ENCODE measurements at places on chromosomes 13 and 19.

GRCh38 chr13:25281935-25282332 is 5.4 kb downstream of the MTMR6 start:
- DNase-seq = no peak

DNA sequence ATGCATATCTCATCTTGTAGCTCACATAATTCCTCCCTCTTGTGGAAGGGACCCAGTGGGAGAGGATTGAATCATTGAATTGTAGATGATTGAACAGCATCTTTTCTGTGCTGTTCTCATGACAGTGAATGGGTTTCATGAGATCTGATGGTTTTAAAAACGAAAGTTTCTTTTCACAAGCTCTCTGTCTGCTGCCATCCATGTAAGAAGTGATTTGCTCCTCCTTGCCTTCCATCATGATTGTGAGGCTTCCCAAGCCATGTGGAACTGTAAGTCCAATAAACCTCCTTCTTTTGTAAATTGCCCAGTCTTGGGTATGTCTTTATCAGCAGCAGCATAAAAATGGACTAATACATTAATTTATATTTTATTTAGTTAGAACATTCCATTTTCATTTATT is 19.6 kb upstream of the ZNF675 start:
- DNase-seq = no peak

GRCh38 chr19:11399667-11400066 is 15.6 kb upstream of the EPOR start:
- no peak for DNase-seq

DNA sequence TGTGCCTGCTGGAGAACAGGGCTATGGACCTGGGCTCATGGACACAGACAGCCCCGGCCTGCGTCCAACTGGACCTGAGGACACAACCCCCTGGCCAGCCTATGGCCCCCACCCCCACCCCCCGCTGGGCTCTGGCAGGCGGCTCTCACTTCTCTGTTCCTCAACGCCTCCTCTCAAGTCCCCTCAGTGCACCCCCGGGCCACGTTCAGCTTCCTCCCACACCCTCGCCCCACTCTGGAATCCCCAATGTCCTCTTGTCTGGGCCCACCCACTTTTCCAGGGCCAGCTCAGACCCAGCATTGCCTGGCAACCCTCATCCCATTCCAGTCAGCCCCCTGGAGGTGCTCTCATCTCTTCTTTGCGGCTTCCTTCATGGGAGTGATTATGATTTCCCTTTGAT is 130.2 kb upstream of the SPACA7 start:
- DNase-seq = no peak

GRCh38 chr13:41299316-41300094 is 11.6 kb upstream of the NAA16 start:
- DNase-seq = no peak

DNA sequence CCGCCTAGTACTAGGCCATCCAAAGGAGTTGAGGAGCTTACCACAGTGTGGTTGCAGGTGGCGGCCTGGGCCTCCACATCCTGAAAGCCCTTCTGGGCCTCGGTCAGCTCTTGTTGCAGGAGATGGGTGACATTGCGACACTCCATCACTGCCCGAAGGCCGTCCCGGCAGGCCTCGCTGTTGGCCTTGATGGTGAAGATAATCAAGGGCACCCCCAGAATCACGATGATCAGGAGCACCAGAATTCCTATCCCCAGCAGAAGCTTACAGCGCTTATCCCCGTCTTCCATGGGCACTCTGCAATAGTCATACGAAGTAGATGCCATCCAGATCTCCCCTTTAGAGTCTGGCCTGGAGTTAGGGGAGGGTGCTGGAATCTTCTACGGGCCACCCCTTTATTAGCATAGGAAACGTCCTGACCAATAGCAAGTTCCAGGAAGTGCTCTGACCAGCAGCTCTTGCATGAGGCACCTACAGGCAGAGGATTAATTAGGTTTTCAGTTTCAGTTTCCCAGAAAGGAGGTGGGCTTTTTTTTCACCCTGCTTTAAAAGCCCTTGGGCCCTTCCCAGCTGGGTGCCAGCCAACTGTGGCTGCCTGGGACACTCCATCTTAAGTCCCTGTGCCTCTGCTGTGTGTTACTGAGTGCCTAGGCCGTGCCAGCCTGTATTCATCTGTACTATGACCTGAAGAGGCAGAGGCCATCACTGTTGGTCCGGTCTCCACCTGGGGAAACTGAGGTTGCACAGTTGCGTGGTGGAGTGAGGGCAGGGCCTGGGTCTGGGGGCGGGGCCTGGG is at the start of gene BST2:
BST2 (minus strand) TSS at position 381 of the 796 bp plus-strand sequence; CDS start at position 326, 55 bp downstream.
- no peak for DNase-seq

DNA sequence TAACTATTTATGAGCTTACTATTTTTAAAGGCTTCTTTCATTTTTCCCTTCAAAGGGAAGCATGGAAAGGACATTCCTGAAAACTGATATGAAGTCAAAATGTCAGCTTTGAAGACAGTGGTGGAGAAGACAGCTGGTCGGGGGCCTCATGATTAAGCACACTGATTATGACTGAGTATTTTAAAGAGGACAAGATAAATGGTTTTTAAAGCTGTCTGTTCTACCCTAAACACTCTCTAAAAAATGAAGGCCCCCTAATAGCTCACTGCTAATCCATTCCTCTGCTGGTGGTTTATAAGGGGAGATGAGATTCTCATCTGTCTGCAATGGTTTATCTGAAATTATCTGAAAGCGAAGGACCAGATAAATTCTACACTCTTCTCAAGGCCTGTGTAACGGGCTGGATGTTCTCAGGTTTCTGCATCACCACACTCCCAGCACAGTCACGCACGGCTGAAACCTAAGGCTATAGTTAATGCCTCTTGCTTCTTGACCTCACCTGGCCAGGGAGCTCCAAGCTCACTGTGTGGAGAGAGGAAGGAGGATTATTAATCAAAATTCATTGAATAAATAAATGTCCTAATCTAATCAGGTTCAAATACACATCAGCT is 86.9 kb upstream of the DOCK9 start:
- no peak for DNase-seq

DNA sequence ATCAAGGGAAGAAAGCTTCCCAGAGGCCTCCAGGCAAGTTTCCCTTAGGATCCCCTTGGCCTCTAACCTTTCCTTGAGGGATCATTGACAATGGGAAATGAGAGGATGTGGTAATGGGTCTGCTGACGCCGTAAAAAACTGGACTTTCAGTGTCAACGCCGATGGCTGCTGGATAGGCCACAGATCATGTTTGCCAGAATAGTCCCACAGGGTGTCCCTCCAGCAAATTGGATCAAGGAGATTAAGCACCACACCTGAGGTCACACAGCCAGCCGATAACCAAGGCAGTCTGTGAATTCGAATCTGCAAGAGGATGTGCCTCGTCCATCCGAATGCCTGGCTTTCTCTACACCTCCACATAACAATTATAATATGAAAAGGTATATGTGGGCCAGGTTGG is 17.6 kb downstream of the BCAT2 start:
- DNase-seq = no peak

- DNase-seq = no peak
These were observed 757 bp downstream of the FBN3 start for GRCh38 chr19:8148410-8149260.

DNA sequence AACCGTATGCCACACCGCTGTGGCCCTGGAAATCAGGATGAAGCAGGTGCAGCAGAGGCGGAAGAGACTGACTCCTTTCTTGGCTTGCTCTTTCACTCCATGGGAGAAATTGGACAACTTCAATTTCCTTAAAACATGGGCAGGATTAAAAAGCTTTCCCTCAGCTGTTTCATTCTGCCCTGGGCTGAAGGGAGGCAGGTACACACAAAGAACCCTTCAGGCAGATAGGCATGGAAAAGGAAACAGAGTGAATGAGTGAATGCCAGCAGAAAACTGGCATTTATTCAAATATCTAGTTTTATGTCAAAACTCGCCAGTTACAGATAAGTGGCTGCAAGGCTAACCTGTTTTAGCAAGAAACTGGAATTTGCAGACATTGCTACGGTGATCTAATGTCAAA is 71.0 kb upstream of the SLC15A1 start:
- no peak for DNase-seq

DNA sequence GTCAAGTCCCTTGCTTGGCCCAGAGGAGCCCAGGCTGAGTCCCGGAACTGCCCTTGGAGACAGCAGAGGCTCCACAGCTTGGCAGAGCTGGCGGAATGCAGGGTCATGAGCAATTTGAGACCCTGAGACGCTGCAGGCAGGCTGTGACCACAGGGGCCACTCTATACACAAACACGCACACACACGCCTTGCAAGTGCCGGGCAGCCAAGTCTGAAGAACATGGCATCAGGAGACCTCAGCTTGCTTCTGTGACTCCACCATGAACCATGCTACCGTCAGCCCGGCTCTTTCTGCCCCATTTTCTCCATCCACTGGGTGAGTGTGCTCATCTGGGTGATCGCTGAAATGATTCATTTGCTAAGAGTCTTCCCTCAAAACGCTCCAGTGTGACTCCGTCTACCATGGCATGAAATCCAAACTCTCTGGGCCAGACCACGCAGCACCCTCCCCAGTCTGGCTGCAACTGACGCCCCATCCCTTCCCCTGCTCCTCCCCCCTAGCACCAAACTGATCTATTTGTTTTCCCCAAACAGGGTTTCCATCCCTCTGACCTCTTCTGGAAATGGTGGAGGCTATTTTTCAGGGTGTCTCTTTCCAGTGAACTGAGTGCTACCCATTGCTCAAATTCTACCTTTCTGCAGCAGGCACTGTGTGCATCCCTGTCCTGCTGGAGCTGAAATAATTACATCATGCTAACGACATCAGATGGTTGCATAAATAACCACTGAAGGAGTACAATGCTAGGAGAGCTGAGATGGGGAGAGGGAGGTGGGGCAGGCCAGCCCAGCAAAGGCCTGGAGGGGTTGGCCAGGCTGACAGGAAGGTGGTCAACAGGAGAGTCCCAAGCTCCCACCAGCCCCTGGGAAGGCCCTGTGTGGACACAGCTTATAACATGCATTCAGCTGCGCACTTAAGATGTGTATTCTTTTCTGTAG is 3.1 kb downstream of the CARS2 start:
- no peak for DNase-seq

DNA sequence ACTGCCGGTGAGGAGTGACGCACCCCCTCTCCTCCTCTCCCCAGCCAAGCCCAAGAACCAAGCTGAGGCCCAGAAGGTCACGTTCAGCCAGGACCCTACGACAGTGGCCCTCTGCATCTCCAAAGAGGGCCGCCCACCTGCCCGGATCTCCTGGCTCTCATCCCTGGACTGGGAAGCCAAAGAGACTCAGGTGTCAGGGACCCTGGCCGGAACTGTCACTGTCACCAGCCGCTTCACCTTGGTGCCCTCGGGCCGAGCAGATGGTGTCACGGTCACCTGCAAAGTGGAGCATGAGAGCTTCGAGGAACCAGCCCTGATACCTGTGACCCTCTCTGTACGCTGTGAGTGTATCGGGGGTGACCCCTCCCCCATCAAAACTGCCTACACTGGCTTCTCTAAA is 19.2 kb upstream of the TOMM40 start:
- DNase-seq = no peak

Measured in keratinocyte (primary cell).